BE2C (cell line): ENCODE measurements at places on chromosomes 5 and 9.

DNA sequence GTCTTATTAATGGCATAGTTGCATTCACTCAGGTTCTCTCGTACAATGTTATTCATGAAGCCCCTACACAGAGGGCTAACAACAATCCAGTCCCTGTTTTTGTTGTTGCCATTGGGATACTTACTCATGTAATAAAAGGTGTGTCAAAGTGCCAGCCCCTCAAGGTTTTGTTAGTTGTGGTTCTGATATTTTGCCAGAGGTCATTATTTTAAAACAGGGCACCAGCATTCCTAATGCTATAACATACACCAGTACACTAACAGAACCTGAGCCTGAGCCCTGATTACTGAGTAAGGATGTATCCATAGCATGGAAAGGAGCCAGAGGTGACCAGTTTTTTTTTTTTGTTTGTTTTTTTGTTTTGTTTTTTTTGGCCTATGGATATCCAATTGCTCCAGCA lies 50.2 kb downstream of the SMC2 start:
- DNase-seq: no peak

- DNase-seq: no peak
Measured at GRCh38 chr5:150066436-150066835, 19.9 kb downstream of the CSF1R start.

- no peak for DNase-seq
Measured at GRCh38 chr5:177475563-177476427, 2.4 kb upstream of the DBN1 start.

DNA sequence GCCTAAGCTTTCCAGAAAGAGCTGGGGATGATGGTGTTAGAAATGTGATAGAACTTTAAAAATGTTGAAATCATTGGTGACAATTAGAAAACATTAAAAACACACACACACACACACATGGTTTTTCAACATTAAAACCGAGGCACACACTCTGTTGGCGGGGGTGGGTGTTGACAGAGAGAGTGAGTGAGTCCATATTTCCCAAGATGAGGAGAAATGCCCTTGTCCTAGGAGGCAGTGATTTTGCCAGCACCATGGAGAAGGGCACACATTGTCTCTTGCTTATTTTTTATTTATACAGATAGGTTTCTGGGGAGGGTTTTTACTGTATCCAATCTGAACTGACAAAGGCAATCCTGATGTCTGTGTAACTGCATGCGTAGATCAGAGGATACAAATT lies 152.5 kb downstream of the INSYN2B start:
- DNase-seq: no peak

GRCh38 chr5:140840978-140841962 lies at the start of gene PCDHA8:
PCDHA8 (plus strand) TSS chr5:140841187; CDS start chr5:140841322, 135 bp downstream.
- DNase-seq: peak; percentile 82

DNA sequence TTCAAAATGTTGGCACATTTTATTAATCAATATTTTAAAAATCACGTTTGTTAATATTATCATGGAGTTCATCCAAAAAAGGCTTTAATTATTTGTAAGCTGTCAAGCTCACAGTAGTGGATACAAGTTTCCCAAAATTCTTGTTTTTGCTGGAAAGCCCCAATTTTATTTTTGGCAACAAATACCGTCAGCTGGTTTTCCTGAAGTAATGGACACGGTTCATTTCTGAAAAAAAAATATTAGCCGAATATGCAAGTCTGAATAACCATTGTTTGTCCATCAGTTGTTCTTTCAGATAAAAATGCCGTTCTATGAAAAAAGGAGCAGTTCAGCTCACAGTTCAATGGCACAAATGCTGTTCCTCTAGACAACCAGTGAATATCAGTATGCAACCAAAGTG lies 101.5 kb upstream of the RAI14 start:
- no peak for DNase-seq

GRCh38 chr5:155903791-155904190 lies 423.2 kb upstream of the SGCD start:
- no peak for DNase-seq

DNA sequence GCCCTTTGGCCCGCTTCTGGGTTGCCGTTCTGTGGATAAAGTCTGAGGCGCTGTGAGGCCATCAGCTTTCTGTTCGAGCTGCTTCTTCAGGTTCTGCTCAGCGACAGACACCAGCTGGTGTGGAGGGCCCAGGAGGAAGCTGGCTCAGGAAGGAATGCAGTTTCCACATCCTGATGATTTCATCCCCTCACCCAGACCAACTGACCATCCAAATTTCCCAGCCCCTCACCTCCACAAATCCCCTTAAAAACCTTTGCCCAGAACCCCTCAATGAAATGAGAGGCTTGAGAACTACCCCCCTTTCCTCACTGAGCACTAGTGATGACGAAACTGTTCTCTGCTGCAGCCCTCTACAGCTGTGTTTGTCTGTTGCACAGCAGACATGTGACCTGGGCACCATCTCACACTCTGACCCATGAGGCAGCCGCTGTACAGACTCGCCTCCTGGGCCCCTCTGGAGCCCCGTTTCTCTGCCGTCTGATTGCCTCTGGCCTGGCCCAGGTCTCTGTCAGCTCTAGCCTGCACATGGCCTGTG lies 45.4 kb downstream of the SPATA31C2 start:
- DNase-seq: no peak

DNA sequence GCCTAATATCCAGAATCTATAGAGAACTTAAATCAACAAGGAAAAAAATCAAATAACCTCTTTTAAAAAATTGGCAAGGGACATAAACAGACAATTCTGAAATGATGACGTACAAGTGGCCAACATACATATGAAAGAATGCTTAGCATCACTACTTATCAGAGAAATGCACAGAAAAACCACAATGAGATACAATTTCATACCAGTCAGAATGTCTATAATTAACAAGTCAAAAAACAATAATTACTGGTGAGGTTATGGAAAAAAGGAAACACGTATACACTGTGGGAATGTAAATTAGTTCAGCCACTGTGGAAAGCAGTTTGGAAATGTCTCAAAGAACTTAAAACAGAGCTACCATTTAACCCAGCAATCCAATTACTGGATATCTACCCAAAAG lies 1192.0 kb downstream of the CDH12 start:
- DNase-seq: no peak

DNA sequence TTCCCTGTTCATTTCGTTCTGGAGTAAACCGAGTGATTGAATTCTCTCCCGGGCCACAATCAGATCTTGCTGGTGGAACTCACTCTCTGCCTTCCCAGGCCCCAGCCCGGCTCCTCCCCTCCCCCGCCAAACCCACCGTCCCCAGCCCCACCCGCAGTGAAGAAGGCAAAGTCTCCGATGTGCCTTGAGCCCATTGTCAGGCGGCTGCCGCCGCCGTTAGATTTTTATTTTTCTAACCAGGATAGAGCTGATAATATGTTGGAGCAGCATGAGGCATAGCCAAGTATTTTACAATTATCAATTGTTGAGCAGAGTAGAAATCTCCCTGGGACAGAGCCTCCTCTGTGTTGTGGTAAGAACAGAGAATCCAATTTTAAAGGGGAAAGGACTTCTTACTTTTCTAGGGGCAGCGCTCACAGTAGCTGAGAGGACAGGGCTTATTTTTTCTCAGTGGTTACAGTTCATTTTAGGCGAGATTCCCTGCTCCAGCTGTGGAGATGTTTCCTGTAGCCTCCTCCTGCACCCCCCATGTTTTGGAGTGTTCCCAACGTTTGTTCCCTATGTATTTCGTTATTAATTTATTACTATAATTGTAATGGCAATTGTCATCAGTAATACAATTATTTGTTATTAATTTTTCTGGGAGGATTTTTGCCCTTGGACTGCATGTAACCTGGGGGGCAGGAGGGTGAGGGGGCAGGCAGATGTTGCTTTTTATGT lies 1.3 kb downstream of the PSAT1 start:
- DNase-seq: peak; percentile 49

DNA sequence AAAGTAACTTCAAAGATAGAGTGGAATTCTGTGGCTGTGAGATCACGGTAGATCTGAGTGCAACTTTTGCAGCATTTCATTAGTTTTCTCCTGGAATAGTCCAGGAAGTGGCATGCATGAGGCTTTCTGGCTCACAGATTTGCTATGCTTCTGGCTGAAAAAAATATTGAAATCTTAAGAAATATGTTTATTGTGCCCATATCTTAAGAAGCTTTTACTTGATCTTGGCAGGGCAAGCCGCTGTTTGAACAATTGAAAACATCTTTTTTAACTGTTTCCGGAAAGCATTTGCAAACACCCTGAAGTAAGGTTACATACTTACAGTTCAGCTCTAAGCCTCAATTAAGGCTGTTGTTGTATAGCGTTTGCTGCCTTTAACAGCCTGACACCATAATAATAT lies 135.7 kb upstream of the GDNF start:
- no peak for DNase-seq

GRCh38 chr5:174418809-174419539 lies 305.4 kb upstream of the MSX2 start:
- DNase-seq: peak; percentile 36

- no peak for DNase-seq
Measured at GRCh38 chr5:163623986-163624385, 118.6 kb downstream of the MAT2B start.

GRCh38 chr5:14879393-14879792 lies 7.8 kb upstream of the ANKH start:
- DNase-seq: no peak

- DNase-seq: no peak
Measured at GRCh38 chr5:133256276-133256675, 204.5 kb downstream of the HSPA4 start.

DNA sequence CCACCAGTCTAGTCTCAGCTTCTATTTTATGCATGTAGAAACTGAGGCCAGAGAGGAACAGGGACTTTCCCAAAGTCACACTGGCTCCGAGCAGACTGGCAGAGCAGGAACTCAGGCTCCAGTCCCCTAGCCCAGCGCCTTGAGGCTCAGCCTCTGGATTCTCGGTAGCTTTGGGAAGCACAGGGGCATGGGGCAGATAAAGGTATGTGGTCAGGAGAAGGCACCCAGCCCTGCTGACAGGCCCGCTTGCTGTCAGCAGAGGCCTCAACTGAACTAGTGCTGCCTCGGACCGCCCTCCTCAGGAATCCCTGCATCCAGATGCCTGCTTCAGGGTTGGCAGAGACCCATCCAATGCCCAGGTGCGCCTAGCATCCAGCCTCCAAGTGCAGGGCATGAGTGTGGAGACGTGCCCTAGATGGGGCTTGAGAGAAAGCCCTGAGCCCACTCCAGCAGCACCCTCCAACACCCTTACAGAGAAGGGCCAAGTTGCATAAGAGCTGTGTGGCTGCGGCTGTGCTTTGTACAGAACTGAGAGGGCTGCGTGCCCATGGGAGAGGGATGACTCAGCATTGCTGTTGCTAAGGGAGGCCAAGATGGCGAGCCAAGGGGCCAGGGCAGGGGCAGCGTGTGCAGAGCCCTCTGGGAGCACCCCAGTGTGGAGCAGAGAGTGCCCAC lies 168.6 kb downstream of the MACROH2A1 start:
- DNase-seq: no peak

- DNase-seq: peak; percentile 32
Measured at GRCh38 chr5:115831163-115831768, 10.1 kb downstream of the ATG12 start.

GRCh38 chr9:91422758-91423711 lies 597 bp downstream of the NFIL3 start:
- DNase-seq: no peak

GRCh38 chr5:107564931-107565372 lies 105.8 kb downstream of the EFNA5 start:
- DNase-seq: no peak

DNA sequence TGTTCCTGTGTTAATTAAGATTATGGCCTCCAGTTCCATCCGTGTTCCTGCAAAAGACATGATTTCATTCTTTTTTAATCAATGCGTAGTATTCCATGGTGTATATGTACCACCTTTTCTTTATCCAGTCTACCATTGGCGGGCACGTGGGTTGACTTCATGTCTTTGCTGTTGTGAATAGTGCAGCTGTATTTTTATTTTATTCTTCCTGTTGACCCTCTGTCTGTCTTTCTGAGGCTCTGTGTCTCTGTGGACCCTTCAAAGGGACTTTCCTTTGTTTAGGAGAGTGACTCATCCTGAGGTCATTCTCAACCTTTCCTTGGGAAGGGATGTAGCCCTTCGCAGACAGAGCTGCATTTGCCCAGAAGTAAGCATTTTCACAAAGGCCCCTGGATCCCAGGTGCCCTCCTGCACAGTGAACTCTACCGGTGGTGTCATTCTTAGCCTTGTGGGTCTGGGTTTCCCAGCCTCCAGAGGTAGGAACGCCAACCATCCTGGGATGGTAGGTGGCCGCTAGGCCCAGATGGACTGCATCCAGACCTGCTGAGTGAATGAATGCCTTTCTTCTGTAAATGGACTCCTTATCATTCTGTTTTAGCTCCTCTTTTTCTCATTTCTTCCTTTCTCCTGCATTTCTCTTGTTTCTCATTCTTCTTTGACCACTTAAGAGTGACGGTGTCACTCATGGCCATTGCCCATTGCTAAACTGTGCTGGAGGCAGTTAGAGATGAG lies 22.4 kb downstream of the TRIO start:
- DNase-seq: no peak

DNA sequence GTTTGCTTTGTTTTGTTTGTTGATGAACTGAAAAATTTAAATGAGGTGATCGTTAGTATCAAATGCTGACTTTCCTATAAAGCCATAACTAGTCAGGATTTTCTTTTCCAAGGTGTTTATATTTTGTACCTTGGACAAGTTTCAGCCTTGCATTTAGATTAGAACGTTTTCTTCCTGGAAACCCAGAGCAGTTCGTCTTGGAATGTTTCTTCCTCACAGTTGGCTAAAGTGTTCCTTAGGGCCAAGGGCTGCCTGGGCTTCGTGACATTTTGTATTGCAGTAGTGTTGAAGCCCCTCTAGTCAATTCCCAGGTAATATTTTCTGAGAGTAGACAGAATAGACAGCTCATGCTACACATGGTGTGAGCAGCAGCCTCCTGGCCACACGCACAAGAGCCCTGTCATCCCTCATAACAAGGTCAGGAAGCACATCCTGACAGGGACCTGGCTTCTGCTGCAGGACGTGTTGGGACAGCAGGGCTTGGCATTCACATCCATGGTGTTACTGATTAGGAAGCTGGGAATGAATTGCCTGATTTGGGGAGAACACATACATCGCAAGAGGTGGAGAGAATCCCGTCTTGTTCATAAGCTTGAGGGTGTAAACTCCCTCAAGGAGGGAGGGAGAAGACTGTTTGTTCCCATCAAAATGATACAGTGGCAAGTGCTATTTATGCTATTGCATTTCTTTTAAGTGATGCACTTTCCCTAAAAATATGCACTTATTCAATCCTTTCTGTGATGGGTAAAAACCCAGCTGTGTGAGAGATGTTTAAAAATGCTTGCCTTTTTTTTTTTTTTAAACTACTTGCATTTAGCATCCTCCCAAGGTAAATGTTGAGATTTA lies 31.7 kb downstream of the FUBP3 start:
- DNase-seq: no peak

GRCh38 chr9:21830589-21830988 lies 28.2 kb downstream of the MTAP start:
- no peak for DNase-seq

DNA sequence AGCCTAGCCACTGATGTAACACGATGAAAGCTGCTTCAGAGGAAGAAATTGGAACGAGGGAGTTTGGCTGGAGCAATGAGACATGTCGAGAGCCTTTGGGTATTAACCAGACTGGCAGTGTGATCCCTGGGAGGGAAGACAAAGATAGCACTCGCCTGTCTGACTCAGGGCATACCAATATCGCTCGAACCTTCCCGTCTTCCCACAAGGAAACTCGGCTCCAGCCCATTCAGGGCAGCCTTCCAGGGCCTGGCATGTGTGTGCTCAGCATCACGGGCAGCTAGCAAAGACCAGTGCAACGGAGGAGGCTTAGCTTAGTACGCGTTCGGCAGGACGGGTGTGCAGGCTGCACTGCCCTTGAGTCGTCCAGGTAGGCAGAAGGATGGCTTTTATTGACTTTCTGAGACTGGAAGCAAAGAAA lies 356.9 kb upstream of the WWC1 start:
- DNase-seq: no peak

GRCh38 chr9:93028448-93029006 lies 30.0 kb upstream of the SUSD3 start:
- no peak for DNase-seq
